Stimulated activated CD8-positive, alpha-beta memory T cell treated with anti-CD3 and anti-CD28 coated beads, Interleukin-7, amount 100 ng/mL, for 1 hour (primary cell): ENCODE measurements at places on chromosomes 1 and 21.

GRCh38 chr1:202131956-202132821 lies 9.5 kb downstream of the GPR37L1 start:
- no peak for DNase-seq

- DNase-seq = no peak
Observed at GRCh38 chr1:166676981-166677380, 162.3 kb upstream of the POGK start.

DNA sequence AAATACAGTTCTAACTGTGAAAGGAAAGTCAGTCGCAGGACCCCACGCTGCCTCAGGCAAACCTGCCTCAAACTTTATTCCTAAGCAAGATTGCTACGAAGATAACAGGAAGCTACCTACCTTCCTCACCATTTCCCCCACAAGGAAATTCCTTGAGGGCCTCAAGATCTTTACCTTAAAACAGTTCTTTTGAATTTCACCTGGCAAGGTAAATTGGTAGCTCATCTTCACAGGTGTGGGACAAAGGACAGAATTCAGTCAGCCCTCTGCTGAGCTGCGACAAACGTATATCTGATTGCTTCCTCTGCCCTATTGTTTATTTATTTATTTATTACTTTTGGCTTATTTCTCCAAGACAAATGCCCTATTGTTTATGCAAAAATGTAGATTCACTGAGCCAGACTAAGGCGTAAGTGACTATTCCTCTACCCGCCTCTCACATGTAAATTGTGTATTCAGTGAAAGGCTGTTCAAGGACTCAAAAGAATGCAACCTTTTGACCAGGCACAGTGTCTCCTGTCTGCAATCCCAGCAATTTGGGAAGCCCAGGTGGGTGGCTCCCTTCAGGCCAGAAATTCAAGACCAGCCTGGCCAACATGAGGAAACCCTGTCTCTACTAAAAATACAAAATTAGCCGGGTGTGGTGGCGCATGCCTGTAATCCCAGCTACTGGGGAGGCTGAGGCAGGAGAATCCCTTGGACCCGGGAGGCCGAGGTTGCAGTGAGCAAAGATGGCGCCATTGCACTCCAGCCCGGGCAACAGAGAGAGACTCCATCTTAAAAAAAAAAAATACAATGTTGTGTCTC lies 17.3 kb upstream of the PKNOX1 start:
- DNase-seq = no peak

DNA sequence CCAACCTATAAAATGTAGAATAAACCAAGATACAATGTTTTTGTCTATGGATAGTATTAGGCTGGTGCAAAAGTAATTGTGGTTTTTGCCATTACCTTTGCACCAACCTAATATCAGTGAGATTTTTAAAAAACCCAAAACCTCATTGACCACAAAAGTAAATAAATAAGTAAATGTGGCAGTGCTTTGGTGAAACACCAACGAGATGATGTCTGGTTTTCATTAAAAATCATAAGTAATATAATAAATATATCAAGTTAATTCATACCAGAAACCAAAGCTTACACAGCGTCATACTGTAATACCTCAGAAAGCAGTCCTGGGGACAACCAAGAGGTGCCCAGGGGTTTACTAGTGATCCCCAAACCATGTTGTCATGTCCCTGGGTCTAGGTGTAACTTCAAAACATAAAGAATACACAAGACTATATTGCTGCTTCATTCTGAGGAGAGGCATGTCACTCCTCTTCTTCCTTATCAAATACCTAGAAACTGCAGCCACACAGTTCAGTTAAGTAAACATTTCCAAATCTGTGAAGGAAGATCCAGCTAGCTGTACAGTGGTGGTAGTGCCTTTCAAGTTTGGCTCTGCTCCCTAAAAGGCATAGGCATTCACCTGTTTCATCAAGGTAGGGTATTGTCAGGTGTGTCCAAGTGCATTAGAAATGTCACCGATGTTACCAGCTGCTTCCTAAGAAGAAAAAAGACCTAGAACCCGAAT lies 51.6 kb upstream of the ZC3H11B start:
- no peak for DNase-seq

DNA sequence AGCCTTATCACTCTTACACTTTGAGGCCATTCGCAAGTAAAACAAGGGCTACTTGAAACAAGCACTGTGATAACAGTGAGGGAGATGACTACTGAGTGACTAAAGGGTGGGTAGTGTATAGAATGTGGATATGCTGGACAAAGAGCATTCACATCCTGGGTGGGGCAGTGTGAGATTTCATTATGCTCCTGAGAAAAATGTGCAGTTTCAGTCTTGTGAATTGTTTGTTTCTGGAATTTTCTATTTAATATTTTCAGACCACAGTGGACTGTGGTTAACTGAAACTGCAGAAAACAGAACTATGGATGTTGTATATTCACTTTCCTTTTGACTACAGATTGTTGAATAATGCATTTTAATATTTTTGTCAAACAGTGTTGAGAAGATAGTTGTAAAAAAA lies 25.1 kb upstream of the B3GALT2 start:
- DNase-seq = no peak
